Endothelial cell of umbilical vein (primary cell): ENCODE measurements at places on chromosomes 11 and 22. TPM values are rescaled to one million over a fixed set of nuclear protein-coding genes. Genes with fewer than 3 reads are reported as not detected.

DNA sequence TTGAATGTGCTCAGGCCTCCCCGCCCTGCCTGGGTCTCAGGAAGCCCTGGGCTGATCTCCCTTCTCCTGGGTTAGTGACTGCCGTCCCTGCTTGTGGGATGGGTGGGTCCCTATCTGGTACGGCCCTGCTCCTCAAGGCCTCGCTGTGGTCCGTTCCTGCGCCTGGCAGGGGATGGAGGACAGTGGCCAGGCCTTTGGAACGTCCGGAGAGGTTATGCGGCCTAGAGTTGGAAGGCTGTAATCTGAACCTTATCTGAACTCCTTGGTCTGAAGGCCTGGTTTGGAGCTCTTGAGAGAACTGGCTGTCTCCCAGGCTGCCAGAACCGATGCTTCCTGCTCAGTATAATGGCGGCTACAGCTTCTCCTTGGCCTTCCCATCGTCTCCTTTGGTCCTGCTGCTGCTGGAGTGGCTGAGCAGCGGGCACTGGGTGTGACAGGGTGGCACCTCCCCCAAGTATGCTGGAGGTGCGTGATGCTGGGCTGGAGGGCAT lies 72.8 kb downstream of the FLI1 start:
- no peaks in the 10 kb centered on the region for H3K27me3 ChIP-seq
- no peaks in the 10 kb centered on the region for H3K4me1 ChIP-seq
- peaks cover 80% of the 10 kb centered on the region for H3K36me3 ChIP-seq
- no peak overlapping the region for H3K4me3 ChIP-seq
- no peak overlapping the region for H3K27ac ChIP-seq

MS4A15 gene
- not detected in 2 replicates for total RNA-seq

DNA sequence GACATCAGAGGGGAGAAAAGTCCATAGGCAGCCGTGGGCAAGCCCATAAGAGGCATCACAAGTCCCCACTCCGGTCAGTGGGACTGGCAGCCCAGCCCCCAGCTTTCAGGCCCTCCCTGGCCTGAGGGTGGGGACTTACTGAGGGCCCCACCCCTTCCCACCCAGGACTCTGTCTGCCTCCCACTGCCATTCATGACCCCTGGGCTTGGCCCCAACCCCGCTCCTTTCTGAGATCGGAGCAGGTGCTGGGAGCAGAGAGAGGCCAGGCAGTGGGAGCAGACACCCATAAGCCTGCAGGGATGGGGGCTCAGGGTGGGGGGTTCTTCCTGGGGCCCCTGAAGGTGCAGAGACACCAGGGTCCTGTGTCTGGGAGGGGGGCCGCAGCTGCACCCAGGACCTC lies 5.1 kb downstream of the UPK2 start:
- DNase-seq: no peak
- no peak overlapping the region for H3K27ac ChIP-seq
- H3K4me1 ChIP-seq: no peaks in the 10 kb centered on the region
- H3K36me3 ChIP-seq: no peaks in the 10 kb centered on the region
- no peak overlapping the region for H3K4me3 ChIP-seq
- no peaks in the 10 kb centered on the region for H3K27me3 ChIP-seq

CLMP gene
- total RNA-seq: 0.18 and 0.37 TPM in 2 replicates

DNA sequence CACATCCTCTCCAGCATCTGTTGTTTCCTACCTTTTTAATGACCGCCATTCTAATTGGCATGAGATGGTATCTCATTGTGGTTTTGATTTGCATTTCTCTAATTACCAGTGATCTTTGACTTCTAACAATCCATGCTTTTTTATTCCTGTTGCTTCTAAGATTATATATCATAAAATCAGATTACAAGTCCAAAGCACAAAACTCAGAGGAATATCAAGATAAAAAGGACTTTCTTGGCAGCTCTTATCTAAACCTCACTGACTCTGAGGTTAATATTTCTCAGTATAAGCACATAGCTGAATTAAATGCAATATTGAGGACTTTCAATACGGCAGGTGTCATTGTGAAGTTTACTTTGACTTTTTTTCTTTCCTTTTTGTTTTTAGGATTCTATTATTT lies 11.4 kb downstream of the SLC5A12 start:
- no peaks in the 10 kb centered on the region for H3K36me3 ChIP-seq
- no peak overlapping the region for H3K4me3 ChIP-seq
- H3K4me1 ChIP-seq: no peaks in the 10 kb centered on the region
- DNase-seq: no peak
- no peak overlapping the region for H3K27ac ChIP-seq

- peaks cover 4% of the 10 kb centered on the region for H3K4me1 ChIP-seq
- H3K27me3 ChIP-seq: no peaks in the 10 kb centered on the region
- no peak overlapping the region for H3K4me3 ChIP-seq
- no peaks in the 10 kb centered on the region for H3K36me3 ChIP-seq
- DNase-seq: no peak
- no peak overlapping the region for H3K27ac ChIP-seq
Measured at GRCh38 chr11:125364121-125364826, 131.8 kb downstream of the FEZ1 start.

GRCh38 chr11:123519055-123519796 lies 89.2 kb downstream of the GRAMD1B start:
- DNase-seq: no peak
- no peaks in the 10 kb centered on the region for H3K4me1 ChIP-seq
- no peaks in the 10 kb centered on the region for H3K36me3 ChIP-seq
- H3K27me3 ChIP-seq: peaks cover 3% of the 10 kb centered on the region

DNA sequence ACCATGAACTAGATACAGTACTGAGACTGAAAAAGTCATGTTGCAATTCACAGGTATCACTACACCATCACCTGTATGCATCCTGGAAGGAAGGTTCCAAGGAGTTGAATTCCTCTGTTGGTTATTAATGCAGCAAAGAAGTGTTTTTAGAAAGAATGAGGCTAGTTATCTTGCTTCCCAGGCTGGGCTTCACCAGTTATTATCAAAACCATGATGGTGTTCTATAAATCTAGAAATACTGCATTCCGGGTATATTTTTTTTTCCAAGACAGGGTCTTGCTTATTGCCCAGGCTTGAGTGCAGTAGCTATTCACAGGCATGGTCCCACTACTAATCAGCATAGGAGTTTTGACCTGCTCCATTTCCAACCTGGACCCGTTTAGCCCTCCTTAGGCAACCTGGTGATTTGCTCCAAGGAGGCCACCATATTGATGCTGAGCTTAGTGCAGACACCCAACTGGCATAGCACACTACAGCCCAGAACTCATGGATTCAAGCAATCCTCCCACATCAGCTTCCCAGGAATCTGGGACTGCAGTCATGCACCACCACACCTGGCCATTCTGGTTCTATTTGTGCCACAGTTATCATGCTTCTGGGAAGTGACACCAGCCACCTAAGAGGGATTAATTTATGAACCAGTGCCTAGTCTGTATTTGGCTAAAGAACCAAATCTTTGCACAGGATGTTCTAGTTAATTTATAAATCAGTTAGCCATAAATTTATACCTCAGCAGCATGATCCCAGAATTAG lies 1.6 kb upstream of the MPEG1 start:
- H3K27me3 ChIP-seq: peaks cover 2% of the 10 kb centered on the region
- no peaks in the 10 kb centered on the region for H3K4me1 ChIP-seq
- no peak overlapping the region for H3K27ac ChIP-seq

DNA sequence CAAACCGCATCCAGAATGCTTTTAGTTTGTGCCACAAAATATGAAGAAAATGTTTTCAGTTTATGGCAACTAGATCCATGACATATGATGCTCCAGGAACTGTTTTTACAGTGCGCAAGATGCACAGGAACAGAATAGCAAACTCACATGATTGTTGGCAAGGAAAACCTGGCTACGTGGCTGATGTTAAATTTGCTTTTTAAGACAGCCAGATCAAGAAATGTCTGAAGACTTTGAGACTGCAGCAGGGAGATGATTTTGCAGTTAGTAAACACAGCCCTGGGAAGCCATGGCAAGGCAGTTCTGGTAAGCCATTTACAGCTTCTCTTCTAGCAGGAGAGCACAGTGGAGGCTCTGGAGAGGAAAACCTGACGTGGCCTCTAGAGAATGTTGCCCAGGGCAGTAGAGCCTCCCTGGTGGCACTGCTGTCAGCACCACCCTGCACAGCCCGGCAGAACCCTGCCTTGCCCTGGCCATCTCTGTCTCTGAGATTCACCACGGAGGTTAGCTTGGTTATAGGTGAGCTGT lies 69.8 kb upstream of the TNRC6B start:
- H3K27ac ChIP-seq: no peak overlapping the region
- H3K4me1 ChIP-seq: no peaks in the 10 kb centered on the region
- no peak for DNase-seq
- peak overlapping the region; percentile 31 for H3K4me3 ChIP-seq
- H3K27me3 ChIP-seq: no peaks in the 10 kb centered on the region

AP5B1 gene
- total RNA-seq: 15.3 and 15.5 TPM in 2 replicates

DNA sequence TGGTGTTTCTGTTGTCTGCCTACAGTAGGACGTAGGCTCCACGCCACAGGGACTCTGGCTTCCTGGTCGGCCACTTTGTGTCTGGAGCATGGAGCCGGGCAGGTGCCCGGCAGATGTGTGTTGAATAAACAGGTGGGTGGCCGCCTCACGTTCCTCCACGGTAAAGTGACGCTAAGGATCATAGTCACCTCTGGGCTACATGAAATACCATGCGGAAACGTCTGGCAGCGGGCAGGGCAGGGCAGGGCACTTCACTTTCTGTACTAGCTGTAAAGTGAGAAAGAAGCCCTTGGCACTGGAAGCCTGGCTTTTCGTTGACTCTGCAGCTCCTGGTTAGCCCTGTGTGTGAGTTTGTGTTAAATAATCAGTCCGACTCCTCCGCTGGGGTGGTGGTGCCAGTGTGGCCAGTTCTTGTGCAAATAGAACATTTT lies 52.4 kb downstream of the MCM5 start:
- no peak overlapping the region for H3K27ac ChIP-seq
- peaks cover 12% of the 10 kb centered on the region for H3K4me1 ChIP-seq
- peaks cover 6% of the 10 kb centered on the region for H3K27me3 ChIP-seq
- H3K36me3 ChIP-seq: no peaks in the 10 kb centered on the region
- H3K4me3 ChIP-seq: no peak overlapping the region

DNA sequence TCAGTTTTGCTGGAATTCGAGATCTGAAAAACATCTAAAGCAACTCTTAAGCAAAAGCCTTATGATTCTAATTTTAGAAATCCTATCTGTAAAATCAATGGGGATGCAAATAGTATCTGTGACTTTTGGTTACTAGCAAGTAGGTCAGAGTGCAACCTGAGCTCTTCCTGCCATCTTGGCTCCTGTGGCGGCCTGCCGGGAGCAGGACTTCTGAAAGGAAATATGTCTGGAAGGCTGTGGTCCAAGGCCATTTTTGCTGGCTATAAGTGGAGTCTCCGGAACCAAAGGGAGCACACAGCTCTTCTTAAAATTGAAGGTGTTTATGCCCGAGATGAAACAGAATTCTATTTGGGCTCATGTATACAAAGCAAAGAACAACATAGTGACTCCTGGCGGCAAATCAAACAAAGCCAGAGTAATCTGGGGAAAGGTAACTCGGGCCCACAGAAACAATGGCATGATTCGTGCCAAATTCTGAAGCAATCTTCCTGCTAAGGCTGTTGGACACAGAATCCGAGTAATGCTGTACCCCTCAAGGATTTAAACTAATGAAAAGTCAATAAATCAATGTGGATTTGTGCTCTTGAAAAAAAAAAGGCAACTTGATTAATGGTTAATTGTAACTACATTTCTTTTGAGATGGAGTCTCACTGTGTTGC lies 1.7 kb downstream of the SAMM50 start:
- no peaks in the 10 kb centered on the region for H3K27me3 ChIP-seq
- H3K4me1 ChIP-seq: peaks cover 24% of the 10 kb centered on the region
- H3K27ac ChIP-seq: no peak overlapping the region
- no peak overlapping the region for H3K4me3 ChIP-seq
- peak; percentile 31 for DNase-seq

GRCh38 chr22:37570661-37570976 lies 9.3 kb downstream of the LGALS2 start:
- H3K36me3 ChIP-seq: peaks cover 23% of the 10 kb centered on the region
- H3K27ac ChIP-seq: no peak overlapping the region
- H3K4me3 ChIP-seq: no peak overlapping the region
- DNase-seq: no peak
- H3K4me1 ChIP-seq: peaks cover 16% of the 10 kb centered on the region

DNA sequence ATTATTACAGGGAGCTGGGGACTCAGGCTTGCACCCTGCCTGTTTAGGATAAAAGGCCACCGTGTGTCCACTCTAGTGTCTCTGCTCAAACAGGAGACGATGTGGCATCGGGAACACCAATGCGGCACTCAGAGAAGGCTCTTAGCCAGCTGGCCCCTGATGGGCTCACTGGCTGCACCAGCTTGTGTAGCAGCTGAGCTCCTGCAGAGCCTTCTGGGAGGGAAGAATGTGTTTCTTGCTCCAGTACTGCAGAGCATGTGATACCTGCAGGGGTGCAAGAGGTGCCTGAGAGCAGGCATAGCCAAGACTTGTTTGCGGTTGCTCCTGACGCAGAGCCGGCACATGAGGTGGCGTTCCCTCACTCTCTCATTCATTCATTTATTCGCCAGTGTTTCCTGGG lies 44.4 kb upstream of the KCNQ1OT1 start:
- H3K27me3 ChIP-seq: no peaks in the 10 kb centered on the region
- DNase-seq: no peak
- H3K36me3 ChIP-seq: no peaks in the 10 kb centered on the region
- no peak overlapping the region for H3K4me3 ChIP-seq

- H3K4me1 ChIP-seq: no peaks in the 10 kb centered on the region
- H3K27me3 ChIP-seq: no peaks in the 10 kb centered on the region
- no peak overlapping the region for H3K27ac ChIP-seq
- peak; percentile 50 for DNase-seq
Measured at GRCh38 chr11:68780829-68781228, 29.5 kb upstream of the TESMIN start.

OR4A16 gene
- not detected in 2 replicates for total RNA-seq

- DNase-seq: peak; percentile 43
- H3K4me3 ChIP-seq: no peak overlapping the region
- H3K4me1 ChIP-seq: no peaks in the 10 kb centered on the region
- H3K36me3 ChIP-seq: no peaks in the 10 kb centered on the region
Measured at GRCh38 chr11:61384271-61385242, 7.8 kb upstream of the TMEM216 start.

YPEL4 gene
- 0.24 and 0.30 TPM in 2 replicates for total RNA-seq

DNA sequence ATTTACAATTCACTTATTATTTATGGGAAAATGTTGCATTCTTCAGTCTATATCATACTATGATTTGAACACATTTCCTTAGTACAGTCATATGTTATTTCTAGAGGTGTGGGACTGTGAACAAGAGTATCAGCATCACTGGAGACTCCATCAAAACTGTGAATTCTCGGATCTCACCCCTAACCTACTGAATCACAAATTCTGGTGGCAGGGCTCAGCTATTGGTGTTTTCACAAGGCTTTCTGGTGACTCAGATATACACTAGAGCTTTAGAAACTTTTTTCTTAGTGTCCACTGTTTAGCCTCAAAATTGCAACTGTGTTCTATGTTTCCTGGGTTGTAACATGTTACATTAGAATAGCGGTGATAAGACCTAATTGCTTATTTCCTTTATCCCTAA lies 352.9 kb upstream of the DDI1 start:
- H3K4me3 ChIP-seq: no peak overlapping the region
- no peak overlapping the region for H3K27ac ChIP-seq
- peak; percentile 83 for DNase-seq
- H3K4me1 ChIP-seq: peaks cover 19% of the 10 kb centered on the region
- H3K36me3 ChIP-seq: no peaks in the 10 kb centered on the region

GRCh38 chr11:128018692-128019091 lies 568.7 kb downstream of the ETS1 start:
- no peak overlapping the region for H3K27ac ChIP-seq
- DNase-seq: no peak
- H3K4me1 ChIP-seq: peaks cover 6% of the 10 kb centered on the region
- no peaks in the 10 kb centered on the region for H3K36me3 ChIP-seq

- no peak overlapping the region for H3K27ac ChIP-seq
- H3K4me1 ChIP-seq: peaks cover 8% of the 10 kb centered on the region
Measured at GRCh38 chr11:77142091-77142975, 14.3 kb downstream of the MYO7A start.
